ENCODE measurements at places on chromosomes 16 and 17.

GRCh38 chr16:17566075-17566474, 95.3 kb upstream of the XYLT1 start:
- DNase-seq = no peak

DNA sequence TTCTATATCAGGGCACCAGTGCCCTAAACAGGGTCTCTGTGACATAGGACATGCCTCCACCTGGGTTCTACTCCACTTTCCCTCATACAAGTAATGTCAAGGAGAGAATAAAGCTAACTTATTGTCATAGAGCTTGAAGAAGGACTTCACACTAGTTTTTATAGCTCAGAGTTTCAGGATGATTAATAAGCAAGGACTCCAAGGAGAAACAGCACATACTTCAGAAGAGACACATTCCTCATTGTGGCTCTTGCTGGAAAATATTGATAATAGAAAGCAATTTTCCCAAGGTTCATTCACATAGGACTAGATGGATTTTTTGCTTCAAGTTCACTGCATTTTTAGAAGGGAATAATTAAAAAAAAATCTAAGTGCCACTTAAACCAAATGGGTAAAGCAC, 133.3 kb downstream of the CA10 start:
- DNase-seq = no peak

GRCh38 chr17:31575043-31575442, 183.6 kb downstream of the RAB11FIP4 start:
- DNase-seq = no peak

DNA sequence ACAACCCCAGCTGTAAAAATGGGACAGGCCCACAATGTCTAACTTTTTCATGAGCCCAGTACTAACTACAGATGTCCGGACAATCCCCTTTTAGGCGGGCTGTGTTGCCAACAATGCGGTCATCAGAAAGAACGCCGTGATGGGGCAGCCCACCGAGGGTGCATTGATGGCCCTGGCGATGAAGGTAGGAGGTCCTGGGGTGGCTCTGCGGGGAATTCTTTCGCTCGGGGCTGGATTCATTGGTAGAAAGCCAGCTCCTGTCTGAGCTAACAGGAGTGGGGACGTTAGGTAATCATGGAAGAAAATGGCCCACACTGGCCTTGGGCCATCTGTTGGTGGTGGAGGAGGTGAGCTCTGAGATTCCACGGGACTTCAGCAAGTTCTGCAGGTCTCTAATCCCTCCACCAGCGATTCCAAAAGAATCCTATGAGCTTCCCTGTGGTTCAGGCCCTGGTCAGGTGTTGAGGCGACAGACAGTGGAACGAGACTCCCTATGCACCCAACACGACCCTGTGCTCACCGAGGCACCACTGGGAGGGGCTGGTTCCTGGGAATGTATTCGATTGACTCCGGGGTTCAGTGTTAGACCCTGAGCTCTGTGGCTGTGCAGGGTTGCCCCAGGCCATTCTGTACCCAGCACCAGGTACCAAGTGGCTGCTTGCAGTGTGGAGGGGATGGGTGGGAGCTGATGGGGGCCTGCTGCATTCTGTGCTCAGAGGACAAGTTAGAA, 61.9 kb downstream of the MEAK7 start:
- no peak for DNase-seq

DNA sequence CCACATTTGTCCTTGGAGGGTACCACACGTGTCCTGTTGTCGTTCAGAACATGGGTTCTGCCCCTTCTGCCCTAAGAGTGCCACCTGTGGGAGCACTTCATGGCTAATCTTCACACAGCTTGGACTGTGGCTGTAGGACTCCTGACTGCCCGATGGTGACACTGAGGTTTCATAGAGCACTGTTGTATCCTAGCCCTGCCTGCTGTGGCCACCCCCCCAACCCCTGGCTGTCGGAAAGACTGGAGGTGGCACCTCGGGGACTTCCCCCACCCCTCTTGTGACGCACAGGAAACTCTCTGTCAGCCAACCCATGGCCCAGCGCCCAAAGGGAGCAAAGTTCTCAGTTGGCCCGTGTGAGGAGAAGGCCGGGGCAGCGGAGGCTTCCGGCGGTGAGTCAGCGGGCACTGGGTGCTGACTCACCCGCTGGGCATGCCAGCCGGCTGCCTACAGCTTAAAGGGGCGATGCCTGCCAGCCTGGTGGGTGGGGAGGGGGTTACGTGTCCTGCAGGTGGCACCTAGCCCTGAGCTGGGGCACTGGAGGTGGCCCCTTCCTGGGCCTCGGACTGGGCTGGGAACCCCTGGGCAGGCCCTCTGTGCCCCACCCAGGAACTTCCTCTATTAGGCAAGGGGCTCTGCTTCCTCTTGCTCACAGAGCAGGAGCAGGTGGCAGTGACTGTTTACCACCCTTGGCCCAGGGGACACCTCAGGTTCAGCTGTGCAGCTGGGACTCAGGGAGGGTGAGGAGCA, 3.4 kb downstream of the MAP2K3 start:
- no peak for DNase-seq

DNA sequence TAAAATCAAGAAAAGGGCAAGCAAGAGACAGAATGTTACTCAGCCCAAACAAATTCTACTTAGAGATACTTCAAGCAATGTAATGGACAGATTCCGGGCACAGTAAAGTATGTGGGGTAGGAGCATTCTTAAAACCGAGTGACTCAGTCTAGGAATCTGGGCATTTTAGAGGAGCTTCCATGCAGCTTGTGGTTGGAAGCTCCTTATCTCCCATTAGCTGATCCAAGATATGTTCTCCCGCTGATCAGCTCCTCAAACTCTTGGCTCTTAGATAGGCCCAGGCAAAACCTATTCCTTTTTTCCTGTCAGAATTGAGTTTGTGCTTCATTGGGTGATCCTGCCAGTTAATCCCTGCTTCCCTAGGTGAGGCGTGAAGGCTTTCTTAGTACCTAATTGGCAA, 303.3 kb downstream of the CEP112 start:
- DNase-seq = no peak

All from NCI-H1092 (cell line).